ENCODE measurements at places on chromosomes 7 and 10. TPM values are rescaled to one million over a fixed set of nuclear protein-coding genes. Genes with fewer than 3 reads are reported as not detected.

DNA sequence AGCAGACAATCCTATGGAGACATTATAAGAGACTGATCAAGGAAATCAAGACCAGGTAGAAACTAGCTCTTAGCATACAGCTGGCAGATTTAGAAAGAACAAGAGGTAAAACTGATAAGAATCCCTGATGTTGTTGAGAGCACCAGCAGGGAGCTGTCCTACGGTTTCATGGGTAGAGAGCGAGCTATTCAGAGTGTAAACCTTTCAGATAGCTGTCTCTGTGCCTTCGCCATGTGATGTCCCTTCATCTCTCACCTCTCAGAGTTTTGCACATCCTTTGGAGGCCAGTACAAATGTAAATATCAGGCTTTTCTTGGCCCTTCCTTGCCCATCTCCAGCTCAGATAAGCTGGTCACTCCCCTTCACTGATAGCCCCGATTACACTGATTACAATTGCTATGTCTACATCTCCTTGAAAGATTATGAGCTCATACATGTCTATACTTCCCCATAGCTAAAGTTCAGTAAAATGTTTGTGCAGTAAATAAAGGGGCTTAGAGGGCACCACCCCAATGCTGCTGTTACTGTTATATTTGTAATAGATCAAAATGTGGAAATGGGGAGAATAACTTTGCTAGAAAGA, 21.9 kb downstream of the THSD7A start:
- DNase-seq: no peak

DNA sequence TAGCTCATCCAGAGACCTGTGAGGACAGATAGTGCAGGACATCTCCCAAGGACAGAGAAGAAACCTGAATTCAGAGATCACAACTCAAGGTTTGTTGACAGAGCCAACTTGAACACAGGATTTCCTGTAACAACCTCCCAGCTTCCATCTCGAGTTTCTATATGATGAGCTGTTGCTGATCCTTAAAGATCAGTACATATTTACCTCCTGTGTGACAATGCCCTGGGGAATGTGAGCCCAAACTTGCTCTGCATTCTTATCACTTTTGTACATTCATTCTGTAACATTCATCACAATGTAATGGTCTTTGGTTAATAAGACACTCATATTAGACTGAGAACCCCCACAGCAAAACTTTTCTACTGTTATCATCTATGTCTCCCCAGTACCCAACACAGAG, 468.6 kb downstream of the XPNPEP1 start:
- no peak for DNase-seq

- DNase-seq: no peak
Observed at GRCh38 chr10:32253821-32254220, 93.1 kb downstream of the EPC1 start.

DNA sequence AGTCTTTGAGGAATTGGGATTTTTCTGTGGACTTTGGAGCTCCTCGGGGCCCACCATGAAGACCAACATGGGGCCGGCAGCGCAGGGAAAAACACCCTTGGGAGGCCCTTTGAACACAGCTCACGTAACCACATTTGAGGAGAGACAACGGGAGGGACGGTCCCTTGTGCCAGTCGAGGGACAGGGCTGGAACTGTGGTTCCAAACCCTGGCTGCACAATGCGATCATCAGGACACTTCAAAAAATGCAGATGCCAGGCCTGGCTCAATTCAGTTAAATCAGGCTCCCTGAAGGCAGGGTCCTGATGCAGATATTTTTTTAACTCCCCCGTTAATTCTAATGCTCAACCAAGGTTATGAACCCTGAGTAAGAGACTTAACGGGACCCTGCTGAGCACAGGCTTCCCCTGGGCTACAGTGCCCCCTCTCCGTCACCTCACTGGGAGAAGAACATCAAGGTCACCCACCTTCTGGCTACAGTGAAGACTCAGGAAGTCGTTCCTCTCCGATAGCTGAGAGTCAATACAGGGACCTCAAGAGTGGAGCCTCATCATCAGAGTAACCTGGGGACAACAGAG, 30.4 kb downstream of the LYZL1 start:
- no peak for DNase-seq

DNA sequence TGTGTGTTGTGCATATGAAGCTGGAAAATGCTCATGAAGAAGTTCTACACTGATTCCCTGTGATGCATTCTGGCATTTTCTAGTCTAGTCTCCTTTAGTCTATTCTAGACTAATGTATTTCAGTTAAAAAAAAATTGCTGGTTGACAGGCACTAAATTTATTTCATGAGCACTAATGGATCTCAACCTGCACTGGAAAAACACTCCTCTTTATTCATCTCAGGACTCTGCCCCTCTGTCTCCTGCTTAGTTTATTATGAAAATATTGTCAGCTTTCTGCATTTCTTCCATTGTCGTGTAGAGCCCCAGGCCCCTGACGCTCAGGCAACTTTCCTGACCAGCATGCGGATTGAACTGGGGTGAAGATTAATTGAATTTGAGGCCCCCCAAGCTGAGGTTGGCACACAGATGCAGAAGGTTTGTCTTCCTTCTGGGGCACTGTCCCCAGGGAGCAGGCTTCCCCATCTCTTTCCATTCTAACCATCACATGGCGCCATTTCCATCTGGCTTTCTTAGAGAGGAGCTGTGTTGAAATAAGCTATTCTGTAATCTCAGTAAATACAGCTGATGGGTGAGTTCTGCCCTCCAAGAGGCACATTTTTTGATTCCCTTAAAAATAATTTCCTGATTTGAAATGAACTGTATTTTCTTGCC, 128.7 kb downstream of the INSYN2A start:
- no peak for DNase-seq

The PRSS37 gene
- total RNA-seq: not detected

DNA sequence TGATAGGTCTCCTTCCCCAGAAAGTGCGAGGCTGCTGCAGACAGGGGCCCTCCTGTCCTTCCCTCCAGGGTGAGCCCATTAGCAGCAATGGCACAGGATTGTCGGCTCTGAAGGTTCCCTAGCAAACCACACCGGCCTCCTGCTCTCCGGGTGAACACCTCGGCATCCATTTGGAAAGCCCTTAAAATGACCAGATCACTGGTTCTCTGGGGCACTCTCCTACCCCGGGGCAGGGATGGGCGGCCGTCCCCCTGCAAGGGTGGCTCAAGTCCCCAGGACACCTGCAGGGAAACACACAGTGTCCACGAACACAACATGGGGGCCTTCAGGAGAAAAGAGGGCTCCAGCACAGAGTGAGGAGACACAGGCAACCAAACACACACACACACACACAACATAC, 459.1 kb downstream of the PTPRN2 start:
- DNase-seq: no peak

The NRCAM gene
- total RNA-seq: 42.6 TPM

DNA sequence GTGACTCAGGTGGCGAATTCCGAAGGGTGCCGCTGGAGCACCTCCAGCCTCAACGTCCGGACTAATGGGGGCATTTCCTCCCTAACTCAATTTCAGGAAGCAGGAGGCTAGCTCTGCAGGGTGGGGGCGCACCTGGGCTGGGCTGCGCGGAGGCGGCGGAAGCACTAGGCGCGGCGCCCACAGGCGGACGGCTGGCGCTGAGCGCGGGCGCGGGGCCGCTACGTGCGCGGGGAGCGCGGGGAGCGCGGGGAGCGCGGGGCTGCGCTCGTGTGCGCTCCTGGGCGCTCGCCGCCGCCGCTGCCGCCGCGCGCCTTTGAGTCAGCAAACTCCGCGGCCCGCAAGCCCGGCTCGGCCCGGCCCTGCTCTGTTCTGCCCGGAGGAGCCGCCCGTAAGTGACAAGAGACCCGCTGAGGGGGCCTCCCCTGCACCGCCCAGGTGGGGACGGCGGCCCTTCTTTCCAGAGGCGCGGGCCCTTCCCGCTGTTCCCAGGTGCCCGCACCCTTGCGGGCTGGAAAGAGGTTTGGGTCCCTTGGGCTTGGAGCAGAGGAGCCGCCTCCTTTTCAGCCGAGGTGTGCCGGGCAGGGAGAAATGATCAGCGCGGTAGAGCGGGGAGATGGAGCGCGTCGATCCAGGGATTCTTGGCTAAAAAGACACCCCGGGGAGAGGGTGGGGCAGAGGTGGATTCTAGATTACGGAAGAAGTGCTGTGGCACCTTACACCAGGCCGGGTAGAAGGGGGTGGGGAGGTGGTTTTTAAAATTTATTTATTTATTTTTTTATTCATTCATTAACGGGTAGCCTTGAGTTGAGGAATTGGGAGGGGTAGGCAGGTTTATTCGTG, at the start of gene SNX10:
TSS of gene SNX10 (plus strand) at position 164 of the 840 bp plus-strand sequence. CDS start 54,581 bp downstream, outside the sequence.
- peak; percentile 76 for DNase-seq

GRCh38 chr7:68547799-68548198, 1050.5 kb upstream of the AUTS2 start:
- DNase-seq: peak; percentile 87

DNA sequence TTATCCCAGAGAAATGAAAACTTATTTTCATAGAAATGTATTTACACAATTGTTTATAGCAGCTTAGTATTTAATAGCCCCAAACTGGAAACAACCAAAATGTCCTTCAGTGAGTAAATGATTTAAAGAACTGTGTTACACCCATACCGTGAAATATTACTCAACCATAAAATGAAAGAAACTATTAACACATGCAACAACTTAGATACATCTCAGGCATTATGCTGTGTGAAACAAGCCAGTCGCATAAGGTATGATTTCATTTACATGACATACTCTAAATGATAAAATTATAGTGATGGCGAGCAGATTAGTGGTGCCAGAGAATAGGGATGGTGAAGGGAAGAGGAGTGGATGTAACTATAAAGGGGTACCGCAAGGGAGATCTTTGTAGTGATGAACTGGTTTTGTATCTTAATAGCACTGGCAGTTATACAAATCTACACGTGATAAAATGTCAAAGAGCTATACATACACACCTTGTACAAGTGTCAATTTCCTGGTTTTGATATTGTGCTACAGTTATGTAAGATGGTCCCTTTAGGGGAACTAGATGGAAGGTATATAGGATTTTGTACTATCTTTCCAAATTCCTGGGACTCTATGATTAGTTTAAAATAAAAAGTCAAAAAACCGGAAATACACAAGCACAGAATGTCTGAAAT, 40.5 kb downstream of the MACC1 start:
- DNase-seq: no peak

The MMP21 gene
- not detected for total RNA-seq

GRCh38 chr10:5776136-5776880, 36.9 kb downstream of the GDI2 start:
- DNase-seq: no peak

The GSTK1 gene
- 239 TPM for total RNA-seq

The PIP gene
- total RNA-seq: not detected

The PDCD11 gene
- 20.4 TPM for total RNA-seq

DNA sequence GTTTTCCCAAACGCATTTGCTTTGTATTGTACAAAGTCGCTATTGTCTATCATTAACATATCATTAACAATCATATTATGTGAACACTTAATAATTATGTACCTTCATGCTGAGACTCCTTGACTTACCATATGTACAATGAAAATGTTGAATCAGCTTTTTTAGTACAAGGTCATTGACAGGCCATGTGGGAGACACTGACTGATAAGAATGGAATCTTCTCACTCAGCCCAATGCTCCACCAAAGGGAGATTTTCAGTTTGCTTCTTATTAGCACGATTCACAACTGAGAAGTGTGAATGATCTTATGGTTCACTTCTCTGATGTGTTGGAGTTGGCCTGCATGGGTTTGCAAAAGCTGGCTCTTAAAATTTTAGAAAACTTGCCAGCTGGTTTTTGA, 253.5 kb upstream of the TEX47 start:
- no peak for DNase-seq

GRCh38 chr10:94192333-94192732, 170.4 kb downstream of the NOC3L start:
- no peak for DNase-seq

The RELN gene
- total RNA-seq: 0.08 TPM

- DNase-seq: peak; percentile 75
Observed at GRCh38 chr7:74287303-74288033, 1.7 kb upstream of the CLIP2 start.

The COMTD1 gene
- total RNA-seq: 20.5 TPM

The TMEM225B gene
- 1.5 TPM for total RNA-seq

GRCh38 chr7:157998884-157999552, 588.6 kb downstream of the PTPRN2 start:
- DNase-seq: no peak

GRCh38 chr10:88991899-88992320, 1.3 kb downstream of the FAS start:
- DNase-seq: no peak

DNA sequence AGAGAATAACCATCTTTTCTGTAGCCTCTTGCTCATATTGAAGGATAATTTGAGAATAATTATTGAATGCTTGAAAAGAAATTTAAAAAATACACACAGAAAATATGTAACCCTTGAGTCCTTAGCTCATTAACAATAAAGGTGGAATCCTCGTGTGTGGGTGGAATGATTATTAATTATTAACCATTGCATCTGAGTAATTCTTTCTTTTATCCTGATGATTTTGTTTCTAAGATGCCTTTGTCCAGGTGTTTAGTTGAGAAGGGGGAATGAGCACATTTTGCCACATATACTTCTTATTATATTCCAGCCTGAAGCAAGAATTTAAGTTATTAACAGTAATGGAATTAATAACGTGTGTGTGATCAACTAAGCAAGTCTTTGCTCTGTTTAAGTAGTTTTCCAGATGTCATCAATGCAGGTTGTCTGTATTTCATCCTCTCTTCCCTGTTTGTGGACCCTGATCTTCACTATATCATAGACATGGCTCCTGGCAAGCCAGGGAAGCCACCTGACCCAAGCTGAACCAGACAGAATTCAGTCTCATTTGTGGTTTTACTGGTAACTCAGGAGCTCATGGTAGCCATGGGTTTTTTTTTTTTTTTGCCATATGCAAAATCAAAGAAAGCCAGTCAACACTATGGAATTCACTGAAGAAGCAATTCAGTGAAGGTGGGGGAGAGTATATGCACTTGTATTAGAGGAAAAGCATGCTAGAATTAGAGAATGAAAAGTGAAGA, 144.3 kb downstream of the KIF20B start:
- DNase-seq: peak; percentile 20

- no peak for DNase-seq
Observed at GRCh38 chr7:102287981-102288278, 1.3 kb downstream of the SH2B2 start.

The MEST gene
- total RNA-seq: 76.9 TPM

DNA sequence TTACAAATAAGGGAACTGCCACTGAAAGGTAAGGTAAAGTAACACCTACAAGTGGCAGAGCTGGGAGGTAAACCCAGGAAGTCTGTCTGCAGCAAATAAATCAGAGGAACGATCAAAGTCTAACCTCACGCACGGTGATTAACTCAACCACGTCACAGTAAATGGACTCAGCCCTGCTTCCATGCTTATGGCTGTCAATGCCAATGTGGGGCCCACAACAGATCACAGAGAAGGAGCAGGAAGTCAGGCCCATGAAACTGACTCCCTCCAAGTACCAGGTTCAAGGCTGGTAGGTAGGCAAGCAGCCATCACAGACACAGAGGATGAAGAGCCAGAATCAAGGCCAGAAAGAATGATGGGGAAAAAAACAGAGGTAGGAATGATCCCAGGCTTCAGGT, 38.0 kb upstream of the ACSL5 start:
- DNase-seq: no peak

Data from PC-9 (cell line).